Activated CD4-positive, alpha-beta T cell treated with anti-CD3 and anti-CD28 coated beads, Interleukin-2, amount 50 U/mL, for 48 hours (primary cell): ENCODE measurements at places on chromosomes 3 and 15.

GRCh38 chr3:58572013-58572633 lies 5.1 kb downstream of the FAM107A start:
- DNase-seq: no peak

DNA sequence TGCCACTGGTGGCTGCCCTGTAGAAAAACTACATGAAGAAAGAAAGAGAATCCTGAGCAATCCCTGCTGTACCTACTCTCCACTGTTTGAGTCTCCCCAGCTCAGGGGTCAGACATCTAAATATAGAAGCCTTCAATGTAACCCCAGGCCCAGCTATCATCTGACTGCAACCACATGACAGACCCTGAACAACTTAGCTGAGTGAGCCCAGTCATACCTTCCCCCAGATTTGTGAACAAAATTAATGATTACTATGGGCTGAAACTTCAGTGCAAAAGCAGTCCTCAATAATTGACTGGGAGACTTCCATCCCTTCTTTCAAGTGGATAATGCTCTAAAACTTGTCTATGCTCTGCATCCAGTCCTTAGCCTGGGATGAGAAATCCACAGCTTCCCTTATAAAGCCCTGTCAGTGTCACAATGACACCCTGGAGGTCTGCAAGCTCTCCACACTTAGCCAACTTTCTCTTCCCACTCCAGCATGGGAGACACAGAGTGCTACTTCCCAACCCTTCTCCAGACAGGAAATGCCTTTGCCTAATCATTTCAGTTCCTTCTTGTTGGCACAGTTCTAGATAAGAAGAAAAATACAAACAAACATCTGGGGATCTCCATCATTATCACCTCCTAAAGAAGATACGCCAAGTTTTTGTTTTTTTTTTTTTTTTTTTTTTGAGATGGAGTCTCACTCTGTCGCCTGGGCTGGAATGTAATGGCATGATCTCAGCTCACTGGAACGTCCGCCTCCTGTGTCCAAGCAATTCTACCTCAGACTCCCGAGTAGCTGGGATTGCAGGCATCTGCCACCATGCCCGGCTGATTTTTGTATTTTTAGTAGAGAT lies 198.5 kb upstream of the GADL1 start:
- no peak for DNase-seq

GRCh38 chr3:16728770-16729745 lies 123.8 kb upstream of the DAZL start:
- DNase-seq: no peak

DNA sequence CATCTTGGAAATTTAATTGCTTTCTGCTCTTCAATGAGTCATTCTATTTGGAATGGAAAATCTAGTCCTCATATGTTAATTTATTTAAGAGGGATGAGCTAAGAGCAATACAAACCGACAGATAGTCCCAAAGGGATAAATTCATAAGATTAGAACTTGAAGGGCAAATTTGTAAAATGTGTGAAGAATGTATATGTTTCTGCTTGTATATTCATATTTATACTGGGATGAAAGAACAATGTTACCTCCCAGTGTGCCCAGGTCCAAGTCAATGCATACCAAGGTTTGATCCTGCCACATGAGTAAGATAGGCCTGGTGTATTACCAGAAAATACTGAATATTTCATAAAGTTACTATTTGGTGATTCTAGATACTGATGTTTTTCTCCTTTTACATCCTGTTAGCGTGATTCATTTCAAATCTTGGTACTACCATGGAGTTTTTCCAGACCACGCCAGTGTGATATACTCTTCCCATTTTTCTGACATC lies 255.6 kb upstream of the SEMA6D start:
- DNase-seq: no peak

GRCh38 chr15:96535148-96535547 lies 204.6 kb downstream of the NR2F2 start:
- DNase-seq: no peak
